ENCODE measurements at places on chromosomes 5 and 9.

DNA sequence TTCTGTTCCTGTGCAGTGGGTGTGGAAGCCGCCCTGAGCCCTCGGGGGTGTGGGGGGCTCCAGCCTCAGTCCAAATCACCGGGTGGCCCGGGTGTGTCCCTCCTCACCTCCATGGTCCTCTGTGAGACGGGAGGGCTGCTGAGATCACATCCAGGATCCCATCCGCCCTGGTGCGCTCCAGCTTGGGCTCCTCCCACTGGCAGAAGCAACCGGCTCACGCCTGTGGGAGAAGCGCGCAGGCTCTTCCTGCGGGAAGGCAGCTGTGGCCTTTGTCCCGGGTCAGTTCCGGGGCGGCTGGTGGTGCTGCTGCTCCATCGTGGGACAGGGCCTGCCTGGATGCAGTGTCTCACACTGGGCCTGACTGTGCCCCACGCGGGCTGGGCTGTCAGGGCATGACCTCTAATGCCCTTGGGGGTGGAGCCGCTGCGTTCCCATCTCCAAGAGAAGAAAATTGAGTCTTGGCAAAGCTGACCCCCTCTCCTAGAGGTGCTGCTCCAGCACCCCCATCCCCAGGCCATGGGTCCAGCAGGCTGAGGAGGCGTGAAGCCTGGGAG lies 18.5 kb downstream of the OLFM1 start:
- DNase-seq = no peak

DNA sequence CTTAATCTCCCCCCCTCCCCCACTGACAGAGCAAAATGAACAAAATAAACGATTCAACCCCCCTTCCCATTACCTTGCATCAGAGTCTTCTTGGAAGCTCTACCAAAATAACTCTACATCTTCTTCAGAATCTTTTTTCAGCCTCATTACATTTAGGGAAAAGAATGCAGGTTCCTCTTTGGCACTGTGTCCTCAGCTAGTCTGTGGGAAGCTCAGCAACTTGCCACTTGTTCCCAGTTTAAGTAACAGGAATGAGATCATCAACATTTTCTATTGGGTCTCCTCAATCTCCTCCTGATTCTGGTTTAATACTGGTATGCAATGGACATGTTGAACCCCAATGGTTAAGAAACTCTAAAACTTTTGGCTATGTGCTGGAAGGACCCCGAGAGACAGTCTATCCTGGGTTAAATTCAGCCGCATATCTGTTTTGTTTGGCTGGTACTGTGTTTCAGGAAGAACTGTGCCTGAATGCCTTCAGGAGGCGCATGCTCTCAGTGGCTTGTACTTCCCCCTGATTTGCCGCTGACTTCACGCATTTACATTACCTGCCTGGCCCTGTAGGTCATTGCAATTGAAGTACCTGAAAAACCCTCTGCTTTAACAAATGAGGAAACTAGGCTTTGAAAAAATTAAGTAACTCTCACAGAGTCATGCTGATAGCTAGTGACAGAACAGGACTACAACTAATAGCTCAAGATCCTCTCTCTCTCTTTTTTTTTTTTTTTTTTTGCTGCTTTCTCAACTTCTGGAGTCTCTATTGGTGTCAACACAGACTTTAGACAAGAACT lies 78.1 kb upstream of the HMHB1 start:
- no peak for DNase-seq

DNA sequence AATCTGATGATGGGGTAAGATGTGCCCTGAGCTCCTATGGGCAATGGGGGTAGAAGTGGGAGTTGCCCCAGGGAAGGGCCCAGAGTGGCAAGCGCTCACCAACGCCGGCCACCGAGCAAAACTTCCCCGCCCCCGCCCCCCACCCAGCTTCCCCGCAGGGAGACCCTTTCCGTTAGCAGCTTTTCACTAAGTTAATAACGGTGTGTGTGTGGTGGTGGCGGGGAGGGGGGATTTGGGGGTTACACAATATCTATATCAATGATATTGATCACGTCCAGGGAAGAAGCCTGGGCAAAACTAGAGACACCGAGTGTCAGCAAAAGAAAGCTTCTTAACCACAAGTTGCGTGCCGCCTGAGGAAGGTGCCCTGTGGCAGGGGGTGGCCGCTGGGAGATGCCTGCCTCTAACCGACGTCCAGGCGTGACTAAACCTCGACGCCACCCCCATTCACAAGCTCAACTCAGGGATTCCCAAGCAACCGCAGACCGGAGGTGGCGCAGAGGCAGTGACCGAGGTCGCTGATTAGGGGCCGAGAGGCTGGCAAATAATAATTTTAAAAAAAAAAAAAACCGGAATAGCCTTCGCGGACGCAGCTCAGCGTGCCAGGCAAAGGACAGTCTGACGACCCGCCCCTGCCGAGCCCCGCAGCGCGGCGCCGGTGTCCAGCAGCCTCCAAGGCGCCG lies 222.6 kb downstream of the MEF2C start:
- DNase-seq = no peak

DNA sequence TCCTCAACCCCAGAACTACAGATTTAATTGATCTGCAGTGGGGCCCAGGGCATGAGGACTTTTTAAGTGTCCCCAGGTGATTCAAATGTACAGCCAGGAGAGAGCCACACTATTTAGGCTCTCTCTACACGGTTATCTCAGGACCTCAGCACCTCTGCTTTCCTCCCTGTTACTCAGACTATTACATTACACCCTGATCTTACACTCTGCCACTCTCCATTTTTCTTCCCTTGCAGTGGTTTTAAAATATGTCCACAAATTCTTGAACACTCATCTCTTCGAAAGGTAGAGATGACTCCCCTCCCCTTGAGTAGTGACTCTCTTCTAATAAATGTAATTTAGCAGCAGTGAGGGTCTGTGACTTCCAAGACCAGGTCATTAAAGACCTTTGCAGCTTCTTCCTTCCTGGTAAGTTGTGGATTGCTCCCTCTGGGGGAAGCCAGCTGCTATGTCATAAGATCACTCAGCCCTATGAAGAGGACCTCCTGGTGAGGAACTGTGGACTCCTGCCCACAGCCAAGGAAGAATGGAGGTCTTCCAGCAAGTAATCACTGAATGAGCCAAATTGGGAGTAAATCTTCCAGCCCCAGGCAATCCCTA lies 87.5 kb upstream of the SSBP2 start:
- no peak for DNase-seq

- no peak for DNase-seq
Measured at GRCh38 chr5:98463676-98464075, 309.8 kb upstream of the RGMB start.

All from HL-60 (cell line).